Activated naive CD8-positive, alpha-beta T cell treated with anti-CD3 and anti-CD28 coated beads for 36 hours (primary cell): ENCODE measurements at places on chromosomes 7 and 10.

- DNase-seq = no peak
Measured at GRCh38 chr7:146787266-146787665, 670.7 kb downstream of the CNTNAP2 start.

DNA sequence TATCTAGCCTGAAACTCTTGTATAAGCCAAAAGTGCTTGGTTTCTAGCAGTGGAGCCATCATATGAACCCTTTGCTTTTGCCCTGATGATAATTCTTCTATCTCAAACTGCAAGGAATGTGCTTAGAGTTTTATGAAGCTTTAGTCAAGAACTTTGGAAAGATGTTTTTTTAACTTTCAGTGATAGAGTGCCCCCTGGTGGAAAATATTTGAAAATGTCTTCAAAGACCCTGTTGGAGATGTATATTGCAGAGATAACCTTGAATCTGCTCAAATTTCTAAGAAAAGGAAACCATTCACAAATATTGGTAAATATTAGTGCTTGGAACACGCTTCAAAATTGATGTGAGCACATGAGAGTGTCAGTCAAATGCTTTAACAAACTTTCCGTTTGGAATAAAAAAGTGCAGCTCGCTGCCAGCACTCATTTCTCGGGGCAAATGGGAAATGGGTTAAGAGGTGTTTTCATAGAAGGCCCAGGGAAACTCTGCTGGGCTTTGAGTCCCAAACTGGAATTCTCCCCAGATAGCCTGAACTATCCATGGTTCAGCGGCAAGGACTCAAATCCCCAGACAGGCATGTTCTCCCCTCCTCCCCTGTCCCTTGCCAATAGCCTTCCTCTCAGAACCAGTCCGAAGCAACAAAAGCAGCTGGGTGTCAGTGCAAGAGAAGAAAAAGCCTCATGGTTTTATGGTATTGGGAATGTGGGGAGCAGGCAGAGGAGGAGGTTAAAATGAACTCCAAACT is 129.3 kb downstream of the MYOF start:
- DNase-seq = no peak

- DNase-seq = no peak
Measured at GRCh38 chr10:23202779-23203178, 10.7 kb downstream of the PTF1A start.

GRCh38 chr7:40733578-40733977 is 598.8 kb downstream of the SUGCT start:
- no peak for DNase-seq

- no peak for DNase-seq
Measured at GRCh38 chr7:36214608-36215456, 61.8 kb downstream of the EEPD1 start.

DNA sequence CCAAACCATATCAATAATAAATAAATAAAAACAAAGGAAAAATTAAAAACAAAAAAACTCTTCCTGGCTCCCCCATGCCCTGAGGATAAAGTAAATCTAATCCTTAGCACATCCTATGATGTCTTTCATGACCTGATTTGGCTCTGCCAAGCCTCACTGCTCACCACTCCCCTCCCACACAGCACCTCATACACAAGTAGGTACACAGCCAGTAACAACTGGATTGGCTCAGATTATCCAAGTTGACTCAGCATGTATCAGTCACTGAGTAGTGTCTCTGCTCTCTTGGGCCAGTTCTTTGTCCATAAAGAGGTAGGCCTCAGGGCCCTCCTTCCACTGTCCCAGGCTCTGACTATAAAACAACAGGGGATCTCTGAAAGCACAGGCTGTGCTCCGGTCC is 99.6 kb downstream of the STRA8 start:
- DNase-seq = no peak

- DNase-seq = no peak
Measured at GRCh38 chr7:73618538-73618937, 5.8 kb downstream of the MLXIPL start.

DNA sequence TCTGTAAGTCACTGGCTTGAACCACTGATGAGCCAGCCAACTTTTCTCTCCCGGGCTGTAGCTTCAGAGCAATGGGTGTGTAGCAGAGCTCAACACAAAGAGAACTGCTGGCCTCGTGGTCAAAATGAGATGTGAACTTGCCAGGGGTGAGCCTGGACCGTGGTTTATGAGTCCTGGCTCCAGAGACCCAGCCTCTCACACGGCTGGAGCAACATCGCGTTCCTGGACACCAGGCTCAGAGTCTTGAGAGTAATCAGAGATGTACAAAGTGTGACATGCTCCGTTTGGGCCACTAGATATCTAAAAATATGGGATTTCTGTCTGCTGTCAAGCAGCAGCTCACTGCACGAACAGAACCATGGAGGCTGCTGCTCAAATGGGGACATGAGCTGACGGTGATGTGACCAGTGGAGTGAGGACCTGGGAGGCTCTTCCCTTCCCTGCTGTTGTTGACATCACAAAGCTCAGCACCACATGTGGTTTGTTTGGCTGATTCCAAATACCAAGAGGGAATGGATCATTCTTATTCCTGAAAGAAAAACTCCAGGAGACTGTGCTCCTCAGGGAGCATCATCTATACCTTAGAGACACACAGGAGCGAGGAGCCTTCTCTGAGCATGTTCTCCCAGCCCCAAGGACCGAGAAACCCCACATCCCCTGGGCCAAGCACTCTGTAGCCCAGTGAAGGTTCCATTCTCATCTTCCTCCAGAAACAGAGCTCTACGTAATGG is 9.2 kb upstream of the SVIL start:
- DNase-seq = no peak

GRCh38 chr10:57638411-57638810 is 629.3 kb downstream of the IPMK start:
- no peak for DNase-seq

DNA sequence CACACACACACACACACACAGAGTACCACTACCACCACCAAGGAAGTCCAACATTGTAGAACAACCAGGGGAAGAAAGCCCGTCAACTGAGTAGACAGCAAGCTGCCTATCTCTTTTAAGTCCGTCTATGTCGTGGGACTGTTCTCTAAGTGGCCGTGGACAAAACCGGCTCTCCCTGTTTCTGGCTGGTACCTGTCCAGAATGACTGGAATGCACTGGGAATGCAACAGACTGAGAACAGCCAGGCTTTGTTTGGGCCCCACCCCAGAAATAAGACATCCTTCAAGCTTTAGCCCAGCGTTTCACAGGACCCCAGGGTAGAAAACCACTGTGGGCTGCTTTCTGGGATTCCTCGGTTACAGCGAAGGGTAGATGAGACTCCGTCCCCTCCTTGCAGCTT is 203.6 kb downstream of the TCERG1L start:
- no peak for DNase-seq

- DNase-seq = no peak
Measured at GRCh38 chr10:1074748-1075308, 18.6 kb downstream of the WDR37 start.

DNA sequence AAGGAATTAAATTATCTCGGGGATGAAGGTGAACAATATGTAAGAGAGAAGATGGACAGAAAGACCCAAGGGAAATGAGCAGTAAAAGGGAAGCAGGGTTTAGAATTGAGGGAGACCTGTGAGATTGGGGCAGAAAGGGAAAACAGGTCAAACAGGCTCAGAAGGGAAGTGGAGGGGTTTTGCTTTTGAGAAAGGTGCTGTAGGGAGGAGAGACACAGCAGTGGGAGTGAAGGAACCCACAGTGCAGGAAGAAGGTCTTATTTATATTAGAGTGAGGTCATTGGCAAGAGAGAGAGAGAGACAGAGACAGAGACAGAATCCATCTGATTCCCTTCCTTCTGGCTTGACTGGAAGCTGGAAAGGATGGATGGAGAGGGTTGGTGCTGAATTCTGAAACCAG is 3.5 kb upstream of the TCAF1 start:
- DNase-seq = no peak

- no peak for DNase-seq
Measured at GRCh38 chr7:106331441-106332175, 46.8 kb upstream of the NAMPT start.

DNA sequence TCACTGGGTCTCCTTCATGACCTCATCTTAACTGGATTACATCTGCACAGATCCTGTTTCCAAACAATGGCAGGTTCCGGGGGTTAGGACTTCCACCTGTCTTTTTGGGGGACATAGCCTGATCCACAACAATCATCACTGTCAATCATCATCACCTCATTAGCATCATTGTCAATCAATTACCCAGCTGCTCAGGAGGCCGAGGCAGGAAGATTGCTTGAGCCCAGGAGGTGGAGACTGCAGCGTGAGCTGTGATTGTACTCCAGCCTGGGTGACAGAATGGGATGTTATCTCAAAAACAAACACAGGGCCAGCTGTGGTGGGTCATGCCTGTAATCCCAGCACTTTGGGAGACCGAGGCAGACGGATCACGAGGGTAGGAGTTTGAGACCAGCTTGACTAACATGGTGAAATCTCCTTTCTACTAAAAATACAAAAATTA is 18.7 kb downstream of the AMZ1 start:
- no peak for DNase-seq

DNA sequence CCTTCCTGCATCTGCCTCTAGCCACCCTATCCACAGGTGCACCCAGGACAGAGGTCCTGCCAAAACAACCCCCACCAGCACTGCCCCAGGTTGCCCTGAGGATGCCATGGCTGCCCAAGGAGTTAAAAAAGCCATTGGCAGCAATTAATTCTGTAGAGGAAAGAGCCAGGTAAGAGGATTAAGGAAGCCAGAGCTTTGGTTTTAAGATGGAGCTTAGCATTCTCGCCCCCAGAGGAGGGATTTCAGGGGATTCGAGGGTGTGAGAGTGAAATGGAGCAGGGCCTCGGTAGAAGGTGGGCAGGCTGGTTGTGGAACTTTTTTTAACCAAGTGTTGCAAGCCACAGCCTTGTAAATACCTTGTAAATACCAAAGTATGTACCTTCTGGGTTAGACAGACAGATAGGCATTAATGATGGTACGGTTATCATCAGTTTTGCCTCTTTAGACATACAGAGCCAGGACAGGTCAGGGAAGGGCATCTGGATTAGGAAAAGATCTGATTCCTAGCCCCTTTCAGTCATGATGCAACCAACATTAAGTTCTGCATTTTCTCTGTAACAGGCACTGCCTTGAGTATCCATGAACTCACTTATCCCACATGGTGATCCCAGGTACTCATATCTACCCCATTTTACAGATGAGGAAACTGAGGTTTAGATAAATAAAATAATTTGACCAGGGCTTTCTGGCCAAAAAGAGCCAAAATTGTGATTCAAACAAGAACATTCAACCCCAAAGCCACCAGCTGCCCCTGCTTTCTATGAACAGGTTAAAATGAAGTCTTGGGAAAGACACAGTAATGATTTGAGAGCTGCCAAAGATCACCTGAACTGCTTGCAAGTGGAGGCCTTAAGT is 120.7 kb upstream of the PPIF start:
- DNase-seq = no peak

DNA sequence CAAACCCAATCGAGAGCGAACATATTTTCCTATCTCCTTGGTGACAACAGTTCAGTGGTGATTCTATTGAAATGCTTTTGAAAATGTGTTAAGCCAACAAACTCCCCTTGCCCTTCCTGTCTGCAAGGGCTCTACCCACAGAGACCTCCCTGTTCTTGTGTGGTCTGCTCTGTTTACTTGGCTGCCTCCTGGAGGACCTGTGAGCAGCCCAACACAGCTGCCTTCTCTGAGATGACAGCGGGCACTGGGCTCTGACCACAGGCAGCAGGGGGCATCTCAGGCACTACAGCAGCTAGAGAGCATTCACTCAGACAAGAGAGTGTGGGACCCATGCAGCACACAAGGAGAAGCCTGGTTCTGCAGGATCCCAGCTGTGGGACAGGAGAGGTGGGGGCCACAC is 416.4 kb downstream of the TCERG1L start:
- no peak for DNase-seq

DNA sequence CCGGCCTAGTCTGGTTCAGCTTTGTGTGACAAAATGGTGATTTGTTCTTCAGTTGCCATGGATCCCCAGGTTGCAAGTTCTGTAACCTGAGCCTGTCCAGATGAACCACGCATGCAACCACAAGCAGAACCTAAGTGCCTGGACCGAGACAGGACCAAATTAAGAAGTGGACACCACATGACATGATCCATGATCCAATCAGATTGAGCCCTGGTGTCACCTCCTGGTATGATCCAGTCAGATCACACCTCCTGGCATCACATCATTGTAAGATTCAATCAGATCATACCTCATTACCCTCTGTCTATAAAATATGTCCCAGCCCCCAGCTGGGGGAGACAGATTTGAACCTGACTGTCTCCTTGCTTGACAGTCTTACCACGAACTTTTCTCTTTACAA is 70.0 kb downstream of the MALSU1 start:
- DNase-seq = no peak

DNA sequence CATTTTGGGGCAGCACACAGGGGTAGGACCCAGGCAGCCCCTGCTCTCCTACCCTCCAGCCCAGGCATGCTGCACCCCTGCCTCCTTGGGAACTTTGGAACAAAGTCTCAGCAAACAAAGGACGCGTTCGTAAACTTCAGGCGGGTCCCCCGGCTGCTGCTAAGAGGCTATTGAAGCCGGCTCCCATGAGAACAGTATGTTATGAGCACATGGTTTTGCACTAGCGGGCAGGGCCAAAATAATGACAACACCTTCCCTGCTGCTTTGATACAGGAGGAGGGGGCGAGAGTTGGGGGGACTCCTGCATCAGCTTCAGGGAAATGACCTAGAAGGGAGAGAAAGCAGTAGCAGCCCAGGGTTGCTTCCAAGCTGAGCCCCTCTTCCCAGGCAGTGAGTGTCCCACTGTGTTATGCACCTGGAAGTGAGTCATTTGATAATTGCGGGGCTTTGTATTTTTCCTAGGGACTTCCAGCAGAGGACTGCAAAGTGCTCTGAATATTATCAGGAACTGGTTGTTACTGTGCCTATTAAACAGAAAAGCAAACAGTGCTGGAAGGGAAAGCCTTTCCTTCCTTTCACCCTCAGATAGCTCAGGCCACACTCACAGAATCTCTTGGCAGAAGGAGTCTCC is 6.9 kb downstream of the ITPRIP start:
- DNase-seq = no peak

GRCh38 chr7:142811154-142811737 is 40.5 kb downstream of the PRSS2 start:
- no peak for DNase-seq

GRCh38 chr10:72645263-72645858 is 19.5 kb upstream of the MICU1 start:
- DNase-seq = no peak

DNA sequence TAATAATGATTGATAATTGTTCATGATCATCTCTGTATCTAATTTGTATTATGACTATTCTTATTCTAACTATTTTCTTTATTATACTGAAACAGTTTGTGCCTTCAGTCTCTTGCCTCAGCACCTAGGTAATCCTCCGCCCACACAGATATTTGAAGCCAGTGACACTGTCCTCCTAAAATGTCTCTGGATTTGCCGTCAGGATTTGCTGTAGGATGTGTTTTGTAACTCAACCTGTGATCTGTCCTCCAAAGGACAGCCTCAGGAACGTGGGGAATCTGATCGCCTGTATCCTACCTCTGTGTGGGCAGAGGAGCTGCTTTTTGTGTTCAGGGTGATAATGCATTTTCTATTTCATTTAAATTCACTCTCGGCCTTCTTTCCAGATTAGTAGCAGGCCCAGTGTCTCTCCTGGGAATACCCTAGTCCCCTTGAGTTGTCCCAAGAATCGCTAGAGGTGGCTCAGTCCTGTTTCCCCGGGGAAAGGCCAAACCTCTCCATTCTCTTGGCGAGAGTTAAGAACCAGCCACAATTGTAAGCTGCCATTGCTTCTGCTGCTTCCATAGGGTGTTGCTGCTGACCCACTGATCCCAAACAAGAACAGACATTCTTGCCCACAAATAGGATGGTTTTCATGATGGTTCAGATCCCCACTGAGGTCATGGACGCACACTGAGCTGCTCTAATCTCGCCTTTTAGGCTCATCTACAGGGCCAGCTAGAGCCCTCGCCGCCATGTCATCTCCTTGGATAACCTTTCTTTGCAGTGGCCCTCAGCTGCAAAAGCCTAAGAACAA is 136.2 kb upstream of the KCNMA1 start:
- DNase-seq = no peak
